ENCODE measurements at places on chromosomes 1 and 21.

DNA sequence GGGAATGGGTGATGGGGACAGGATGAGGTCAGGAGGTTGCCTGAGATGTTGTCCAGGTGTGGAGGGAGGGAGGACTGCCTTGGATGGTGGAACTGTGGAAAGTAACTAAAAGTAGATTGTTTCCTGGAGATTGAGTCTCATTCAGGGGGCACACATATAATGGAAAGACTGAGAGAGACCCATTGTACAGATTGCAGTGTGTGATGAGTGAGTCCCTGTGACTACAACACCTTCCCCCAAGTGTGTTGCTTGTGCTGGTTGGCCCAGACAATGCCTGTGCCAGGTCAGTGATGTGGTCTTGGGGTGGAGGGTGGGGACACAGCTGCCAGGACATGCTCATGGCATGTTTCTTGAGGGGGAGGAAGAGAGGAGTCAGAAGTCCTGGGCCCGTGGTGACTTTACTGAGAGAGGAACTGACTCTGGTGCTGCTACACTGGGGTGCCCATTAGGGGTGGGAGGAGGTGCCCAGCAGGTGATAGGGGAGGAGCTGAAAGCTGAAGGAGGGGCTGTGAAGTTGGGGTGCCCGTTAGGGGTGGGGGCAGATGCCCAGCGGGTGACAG, 5.2 kb downstream of the SNAP47 start:
- DNase-seq: no peak

DNA sequence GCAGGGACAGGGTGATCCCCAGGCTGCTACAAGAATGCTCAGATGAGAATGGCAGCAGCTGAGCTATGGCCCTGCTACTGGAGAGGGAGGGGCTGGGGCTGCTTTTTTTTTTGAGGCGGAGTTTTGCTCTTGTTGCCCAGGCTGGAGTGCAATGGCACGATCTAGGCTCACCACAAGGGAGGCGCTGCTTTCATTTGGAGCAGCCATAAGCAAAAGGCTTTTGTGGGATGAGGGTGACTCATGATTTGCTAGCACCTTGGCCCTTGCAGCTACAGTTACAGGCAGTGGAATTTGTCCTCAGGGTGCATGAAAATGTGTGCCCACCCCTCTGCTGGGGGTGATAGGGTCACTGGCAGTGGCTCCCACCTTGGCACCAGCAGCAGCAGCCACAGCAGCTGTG, 32.4 kb upstream of the CYP4A22 start:
- no peak for DNase-seq

- no peak for DNase-seq
These were observed 179.4 kb upstream of the EDN2 start for GRCh38 chr1:41663671-41664400.

DNA sequence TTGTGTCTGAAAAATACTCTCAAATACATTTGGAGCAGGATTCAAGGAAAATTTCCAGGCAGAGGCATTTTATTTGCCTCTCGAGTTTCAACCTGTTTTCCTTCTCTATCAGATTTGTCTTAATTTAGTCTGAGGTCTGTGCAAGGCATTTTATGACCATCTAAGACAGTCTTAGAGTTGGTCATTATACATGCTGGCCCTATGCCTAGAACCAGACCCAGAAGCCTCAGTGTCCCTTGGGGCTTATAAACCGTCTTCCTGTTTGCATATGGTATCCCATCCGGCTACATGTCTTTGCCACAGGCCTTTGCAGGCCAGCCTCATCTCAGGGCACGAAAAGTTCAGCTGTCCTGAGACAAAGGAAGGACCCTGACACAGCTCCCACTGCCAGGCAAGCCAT, 346.1 kb downstream of the SIPA1L2 start:
- DNase-seq: no peak

- no peak for DNase-seq
These were observed 25.7 kb upstream of the XPR1 start for GRCh38 chr1:180606155-180606554.

DNA sequence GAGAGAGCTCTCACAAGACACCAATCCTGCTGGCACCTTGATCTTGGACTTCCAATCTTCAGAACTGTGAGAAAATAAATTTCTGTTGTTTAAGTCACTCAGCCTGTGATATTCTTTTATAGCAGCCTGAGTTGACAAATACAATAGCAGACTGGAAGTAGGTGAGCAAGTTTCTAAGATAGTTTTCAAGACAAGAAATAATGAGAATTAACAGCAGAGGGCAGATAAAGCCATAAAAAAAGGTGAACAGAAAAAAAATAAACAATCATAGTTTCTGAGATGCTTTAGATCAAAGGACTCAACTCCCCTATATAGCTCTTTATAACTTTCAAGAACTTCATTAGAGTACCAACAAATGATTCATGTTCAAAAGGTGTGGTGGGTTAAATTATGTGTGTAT, 119.8 kb downstream of the PLPPR5 start:
- DNase-seq: no peak

GRCh38 chr21:31855180-31855579, 17.6 kb upstream of the HUNK start:
- DNase-seq: no peak

DNA sequence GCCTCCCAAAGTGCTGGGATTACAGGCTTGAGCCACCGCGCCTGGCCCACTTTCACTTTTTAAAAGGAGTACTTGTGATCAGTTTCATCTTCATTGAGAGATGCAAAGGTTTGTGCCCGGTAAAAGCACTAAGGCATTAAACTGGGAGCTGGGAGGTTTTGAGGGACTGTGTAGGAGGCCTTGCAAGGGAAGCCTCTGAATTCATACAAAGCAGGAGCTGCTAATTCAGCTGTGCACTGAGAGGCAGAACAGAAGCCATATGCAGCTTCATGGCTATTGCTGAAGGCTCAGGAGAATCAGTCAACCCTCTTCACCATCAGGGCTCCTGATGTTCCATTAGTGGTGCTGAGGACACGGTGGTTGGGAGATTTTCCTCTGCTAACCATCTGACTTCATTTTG, 77.7 kb downstream of the GPR88 start:
- DNase-seq: no peak

DNA sequence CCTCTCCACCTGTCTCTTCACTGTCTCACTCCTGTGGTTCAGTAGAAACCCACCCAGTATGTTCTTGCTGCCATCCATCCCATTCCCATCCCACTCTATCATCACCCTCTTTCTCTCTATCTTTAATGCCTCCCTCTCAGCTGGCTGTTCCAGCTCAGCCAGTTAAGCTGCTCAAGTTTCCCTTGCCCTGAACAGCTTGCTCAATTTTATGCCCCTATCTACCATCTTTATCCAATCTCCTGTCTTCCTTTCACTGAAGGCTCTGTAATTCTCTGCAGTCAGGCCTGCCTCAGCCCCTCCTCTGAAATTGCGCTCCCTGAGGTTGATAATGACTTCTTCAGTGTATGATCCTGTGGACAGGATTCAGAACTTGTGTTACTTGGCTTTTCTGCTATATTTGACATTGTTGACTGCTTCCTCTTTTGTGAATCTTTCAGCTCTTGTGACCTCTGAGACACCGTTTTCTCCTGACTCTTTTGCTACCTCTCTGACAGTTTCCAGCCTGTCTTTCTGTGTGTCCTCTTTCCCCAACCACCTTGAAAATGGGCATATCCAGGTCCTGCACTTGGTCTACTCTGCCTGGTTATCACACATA, 13.9 kb upstream of the BCAR3 start:
- no peak for DNase-seq

GRCh38 chr1:152502496-152503180, 8.0 kb upstream of the LCE5A start:
- DNase-seq: no peak

- DNase-seq: peak; percentile 26
These were observed 461.0 kb upstream of the NFIA start for GRCh38 chr1:60621368-60621851.

GRCh38 chr21:34702341-34703170, 33.8 kb downstream of the CLIC6 start:
- DNase-seq: no peak
